Putamen (tissue), 1 donor: ENCODE measurements at places on chromosomes 1 and 21.

GRCh38 chr1:245432228-245432875 is 277.6 kb downstream of the KIF26B start:
- DNase-seq: no peak

GRCh38 chr1:23473037-23473800 is 10.8 kb downstream of the ASAP3 start:
- DNase-seq: no peak

DNA sequence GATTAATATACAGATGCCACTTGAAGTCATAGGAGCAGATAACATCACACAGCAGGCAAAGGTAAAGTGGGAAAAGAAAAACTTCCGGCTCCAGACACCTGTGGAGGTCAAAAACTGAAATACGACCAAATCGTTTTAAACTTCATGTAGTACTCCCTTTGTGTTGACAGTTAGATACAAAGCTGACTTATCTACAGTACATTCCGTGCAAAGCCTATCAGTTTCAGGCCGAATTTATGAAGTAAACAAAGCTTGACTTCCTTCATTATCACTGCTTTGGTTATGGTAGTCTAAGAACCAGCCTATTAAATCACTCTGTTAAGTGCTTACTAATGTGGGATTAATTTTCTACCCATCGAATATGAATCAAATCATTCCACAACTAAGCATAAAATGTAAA is 156.3 kb downstream of the SMYD3 start:
- DNase-seq: no peak

DNA sequence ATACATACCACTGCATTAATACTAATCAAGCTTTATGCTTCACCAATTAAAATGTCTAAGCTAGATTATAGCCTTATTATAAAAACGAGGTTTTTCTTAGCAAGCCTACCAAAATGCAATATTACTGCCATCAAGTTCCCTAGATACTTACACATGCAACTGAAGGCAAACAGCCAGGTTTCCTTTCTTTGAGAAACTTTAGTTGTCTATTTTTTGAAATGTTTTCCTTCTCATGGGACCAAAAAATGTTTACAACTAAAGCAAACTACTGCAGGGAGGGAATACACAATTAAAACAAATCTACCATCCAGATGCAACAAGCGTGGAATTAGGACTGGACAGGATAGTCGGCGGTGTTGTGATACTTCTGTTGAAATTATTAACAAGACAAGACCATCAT is 1.3 kb downstream of the ZNF644 start:
- no peak for DNase-seq

- no peak for DNase-seq
These were observed 34.4 kb downstream of the CLCA4 start for GRCh38 chr1:86581231-86581630.

DNA sequence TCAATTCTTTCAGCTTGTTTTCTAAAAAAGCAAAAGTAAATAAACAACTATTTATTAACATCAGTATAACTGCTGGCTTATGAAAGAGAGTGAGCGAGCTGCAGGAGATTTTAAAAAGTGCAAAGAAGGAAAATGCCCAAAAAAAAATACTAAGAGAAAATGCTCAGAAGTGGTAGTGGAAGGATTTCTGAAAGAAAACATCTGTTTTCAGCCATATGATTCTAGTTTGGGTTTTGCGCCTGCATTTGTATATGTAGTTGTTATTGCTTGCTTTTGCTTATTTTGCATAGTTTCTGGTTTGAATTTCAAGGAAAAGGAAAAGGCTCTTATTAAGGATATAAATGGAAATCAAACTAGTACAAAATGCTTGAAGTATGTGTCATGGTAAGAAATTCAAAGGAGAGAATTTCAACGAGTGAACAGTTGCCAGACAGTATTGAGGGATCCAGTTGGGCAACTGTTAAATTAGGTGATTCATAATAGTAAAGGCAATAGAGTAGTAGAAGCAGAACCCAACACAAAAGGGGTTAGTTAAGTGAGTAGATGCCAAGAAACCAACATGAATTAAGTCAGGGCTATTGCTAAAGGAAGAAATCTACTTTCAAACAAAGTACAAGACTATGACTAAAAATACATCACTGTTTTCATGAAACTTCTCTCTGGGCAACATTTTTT is 1.2 kb downstream of the GBP5 start:
- DNase-seq: no peak

GRCh38 chr21:43944078-43944633 is 68.0 kb upstream of the TRAPPC10 start:
- no peak for DNase-seq

DNA sequence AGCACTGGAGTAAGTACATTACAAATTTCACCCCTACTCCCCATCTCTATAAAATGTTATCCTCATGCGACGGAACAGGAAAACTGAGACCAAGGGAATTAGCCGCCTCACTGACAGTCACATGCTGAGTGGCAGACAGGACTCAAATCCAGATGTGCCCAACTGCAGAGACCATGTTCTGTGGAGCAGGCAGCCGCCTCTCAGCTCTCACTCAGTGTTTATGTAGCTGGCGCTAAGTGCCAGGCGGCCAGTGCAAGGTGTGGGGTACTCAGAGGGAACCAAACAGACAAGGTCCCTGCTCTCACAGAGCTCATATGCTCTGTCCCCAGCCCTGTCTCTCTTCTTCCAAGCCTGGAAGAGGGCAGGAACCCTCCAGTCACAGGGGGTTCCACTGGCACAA is 5.1 kb downstream of the CAPZB start:
- no peak for DNase-seq

DNA sequence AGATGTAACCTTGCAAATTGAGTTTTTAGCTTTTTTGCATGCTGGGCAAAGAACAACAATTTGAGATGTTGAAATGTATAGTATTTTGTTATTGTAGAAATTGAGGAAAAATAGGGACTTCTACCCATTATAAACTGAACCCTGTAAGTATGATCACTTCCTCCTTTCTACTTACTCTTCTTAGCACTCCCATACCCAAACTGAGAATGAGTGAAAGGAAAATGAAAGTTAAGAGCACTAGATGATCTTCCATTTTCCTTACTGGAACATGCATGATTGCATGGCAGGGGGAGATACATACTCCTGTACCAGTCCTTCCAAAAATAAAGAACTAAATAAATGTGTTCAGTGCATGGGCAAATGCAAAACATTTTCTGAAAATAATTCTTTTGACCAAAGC is 107.4 kb upstream of the KIAA1614 start:
- no peak for DNase-seq

- DNase-seq: no peak
These were observed 56.3 kb upstream of the CNN3 start for GRCh38 chr1:94983171-94983739.

GRCh38 chr21:36369064-36369685 is 16.0 kb upstream of the CHAF1B start:
- no peak for DNase-seq

- DNase-seq: no peak
These were observed 18.3 kb downstream of the SPATA21 start for GRCh38 chr1:16418823-16419425.

DNA sequence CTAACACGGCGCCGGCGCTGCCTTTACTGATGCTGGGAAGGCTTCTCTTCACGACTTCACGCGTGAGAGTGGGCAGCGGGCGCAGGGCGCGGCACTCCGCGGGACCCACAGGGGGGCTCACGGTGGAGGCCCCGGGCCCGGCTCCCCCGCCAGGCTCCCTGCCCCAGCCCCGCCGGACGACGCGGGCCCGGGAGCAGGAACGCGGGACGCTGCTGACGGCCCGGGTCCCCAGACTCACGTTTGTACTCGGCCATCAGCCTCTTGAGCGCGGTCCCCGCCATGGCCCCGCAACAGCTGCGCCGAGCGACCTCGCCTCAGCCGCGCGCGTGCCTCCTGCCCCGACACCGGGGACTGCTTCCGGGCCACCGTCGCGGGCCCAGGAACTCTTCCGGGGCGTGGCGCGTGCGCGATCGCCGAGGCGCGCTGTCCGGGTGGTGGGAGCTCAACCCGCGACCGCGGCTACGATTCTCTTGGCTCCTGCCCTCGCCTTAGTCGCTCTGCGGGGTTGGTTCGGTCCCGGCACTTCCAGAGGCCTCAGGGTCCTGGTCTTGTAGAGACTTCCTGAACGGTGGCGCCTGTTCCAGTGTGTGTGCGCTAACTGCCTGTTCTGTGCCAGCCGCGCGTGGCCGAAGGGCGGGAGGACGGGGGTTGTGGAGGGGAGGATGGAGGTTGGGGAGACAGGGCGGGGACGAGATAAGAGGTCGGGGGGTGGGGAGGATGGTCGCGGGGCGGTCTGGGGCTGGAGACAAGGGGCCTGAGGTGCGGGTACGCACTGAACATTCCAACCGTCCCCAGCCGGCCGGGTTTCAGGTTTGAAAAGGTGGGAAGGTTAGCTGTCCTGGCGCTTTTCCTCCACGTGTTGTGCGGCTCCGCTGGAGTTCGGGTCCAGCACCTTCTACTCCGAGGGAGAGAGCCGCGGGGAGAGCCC is at the start of gene UBE2G2:
Gene UBE2G2 (minus strand): TSS at position 353 of the 928 bp plus-strand sequence. CDS start 72 bp downstream, at position 281.
- peak; percentile 80 for DNase-seq

DNA sequence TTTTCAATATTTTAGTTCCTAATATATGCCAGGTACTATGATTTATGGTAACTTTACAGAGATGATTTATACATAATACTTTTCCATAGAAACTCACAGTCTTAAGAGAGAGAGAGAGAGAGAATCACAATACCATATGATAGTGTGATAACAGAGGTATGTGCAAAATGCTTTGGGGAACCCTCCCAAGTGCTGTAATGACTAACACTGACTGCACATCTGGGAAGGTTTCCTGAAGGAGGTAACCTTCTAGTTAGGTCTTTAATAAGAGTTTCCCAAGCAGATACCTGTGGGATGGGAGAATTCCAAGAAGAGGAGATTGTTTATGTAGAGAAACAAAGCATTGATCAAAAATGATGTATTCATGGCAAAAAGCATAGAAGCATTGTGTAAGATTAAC is 34.6 kb upstream of the PIGC start:
- no peak for DNase-seq

- no peak for DNase-seq
These were observed 114.2 kb downstream of the MAN1A2 start for GRCh38 chr1:117481410-117481809.

DNA sequence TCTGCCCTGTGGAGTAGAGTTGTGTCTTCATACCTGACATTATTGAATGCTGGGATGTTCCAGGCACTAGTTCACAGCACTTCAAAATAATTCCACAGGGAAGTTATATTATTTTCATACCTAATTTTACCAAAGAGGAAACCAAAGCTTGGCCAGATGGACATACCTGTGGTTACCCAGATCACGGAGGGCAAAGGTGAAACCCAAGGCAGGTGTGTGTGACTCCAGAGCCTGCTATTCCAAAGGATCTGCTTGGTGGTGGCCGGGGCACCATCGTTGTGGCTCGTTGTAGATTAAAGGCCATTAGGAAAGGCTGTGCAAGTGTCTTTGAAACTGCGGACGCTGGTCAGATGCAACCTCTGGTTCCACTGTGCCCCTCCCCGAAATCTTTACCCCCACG is 108.6 kb downstream of the ZBTB18 start:
- DNase-seq: no peak

- DNase-seq: no peak
These were observed 80.5 kb upstream of the KIF26B start for GRCh38 chr1:245074232-245074747.

DNA sequence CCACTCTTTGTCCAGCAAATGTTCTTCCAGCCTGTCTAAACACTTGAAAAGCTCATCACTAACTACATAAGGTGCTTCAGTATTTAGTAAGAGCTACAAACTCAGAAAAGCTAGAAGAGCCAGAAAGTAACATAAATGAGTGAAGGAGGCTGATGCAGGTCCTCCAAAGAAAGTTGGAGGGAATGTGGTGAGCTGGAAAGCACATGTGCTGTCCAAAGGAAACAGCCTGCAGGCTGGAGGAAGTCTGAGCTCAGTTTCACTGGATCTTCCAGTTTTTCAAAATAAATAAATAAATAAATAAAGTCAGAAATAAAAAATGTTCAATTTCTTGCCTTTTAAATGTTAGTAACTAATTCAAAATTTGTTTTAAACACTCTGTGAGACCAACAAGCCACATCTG is 25.5 kb downstream of the ZC3H11B start:
- DNase-seq: no peak

DNA sequence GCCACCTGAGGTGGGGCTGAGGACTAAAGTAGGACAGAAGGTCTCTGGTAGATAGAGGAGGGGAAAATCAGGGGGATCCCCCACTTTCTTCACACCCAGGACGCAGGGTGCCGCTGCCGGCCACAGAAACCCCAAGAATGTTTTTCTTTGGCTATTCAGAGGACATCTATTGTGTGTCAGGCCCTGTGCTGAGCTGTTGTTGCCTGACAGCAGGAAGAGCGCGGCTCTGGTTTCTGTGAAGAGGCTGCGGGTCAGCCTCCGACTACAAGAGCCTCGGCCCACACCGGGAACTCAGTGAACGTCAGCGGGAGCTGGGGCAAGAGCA is 407 bp upstream of the PIGV start:
- no peak for DNase-seq

GRCh38 chr1:27496604-27497155 is 6.7 kb upstream of the WASF2 start:
- no peak for DNase-seq

DNA sequence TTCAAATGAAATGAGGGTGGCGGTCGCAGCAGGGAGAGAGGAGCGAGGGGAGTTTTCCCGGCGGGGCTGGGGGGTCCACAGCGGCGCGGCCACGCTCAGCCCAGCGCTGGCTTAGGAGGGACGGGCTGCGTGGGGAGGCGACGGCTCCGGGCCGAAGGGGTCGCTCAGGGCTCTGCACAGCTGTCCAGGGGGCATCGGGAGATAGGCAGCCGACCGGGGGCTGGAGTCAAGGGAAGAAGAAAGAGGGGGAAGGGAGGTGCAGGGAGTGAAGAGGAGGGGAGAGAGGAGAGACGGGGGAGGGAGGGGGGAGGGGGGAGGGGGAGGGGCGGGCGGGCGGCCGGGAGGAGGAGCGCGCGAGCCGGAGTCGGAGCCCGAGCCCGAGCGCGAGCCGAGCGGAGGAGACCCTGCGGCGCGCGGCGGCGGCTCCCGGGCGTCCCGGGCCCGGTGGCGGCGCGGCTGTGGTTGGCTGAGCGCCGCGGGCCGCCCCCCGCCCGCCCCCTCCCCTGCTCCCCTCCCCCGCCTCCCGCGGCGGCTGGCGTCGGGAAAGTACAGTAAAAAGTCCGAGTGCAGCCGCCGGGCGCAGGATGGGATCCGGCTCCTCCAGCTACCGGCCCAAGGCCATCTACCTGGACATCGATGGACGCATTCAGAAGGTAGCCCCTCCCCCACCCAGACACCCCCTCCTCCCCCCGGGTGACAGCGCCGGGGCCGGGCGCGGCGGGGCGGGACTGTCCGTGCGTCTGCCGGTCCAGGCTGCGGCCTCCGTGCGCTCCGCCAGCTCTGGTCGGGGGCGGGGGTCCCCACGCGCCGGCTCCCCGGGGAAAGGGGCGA is at the start of gene PDE9A:
Gene PDE9A (plus strand): TSS at position 391 of the 831 bp plus-strand sequence. CDS start 194 bp downstream, at position 585.
- no peak for DNase-seq

GRCh38 chr1:212211371-212211770 is 73.8 kb upstream of the PPP2R5A start:
- no peak for DNase-seq

- DNase-seq: peak; percentile 26
These were observed 101.4 kb upstream of the RGS1 start for GRCh38 chr1:192474080-192474683.

GRCh38 chr1:159828176-159828575 is 1.5 kb downstream of the SLAMF8 start:
- DNase-seq: no peak

GRCh38 chr1:181806746-181807145 is 254.8 kb downstream of the ZNF648 start:
- no peak for DNase-seq
